HS-27A (cell line): ENCODE measurements at places on chromosomes 3 and 15.

DNA sequence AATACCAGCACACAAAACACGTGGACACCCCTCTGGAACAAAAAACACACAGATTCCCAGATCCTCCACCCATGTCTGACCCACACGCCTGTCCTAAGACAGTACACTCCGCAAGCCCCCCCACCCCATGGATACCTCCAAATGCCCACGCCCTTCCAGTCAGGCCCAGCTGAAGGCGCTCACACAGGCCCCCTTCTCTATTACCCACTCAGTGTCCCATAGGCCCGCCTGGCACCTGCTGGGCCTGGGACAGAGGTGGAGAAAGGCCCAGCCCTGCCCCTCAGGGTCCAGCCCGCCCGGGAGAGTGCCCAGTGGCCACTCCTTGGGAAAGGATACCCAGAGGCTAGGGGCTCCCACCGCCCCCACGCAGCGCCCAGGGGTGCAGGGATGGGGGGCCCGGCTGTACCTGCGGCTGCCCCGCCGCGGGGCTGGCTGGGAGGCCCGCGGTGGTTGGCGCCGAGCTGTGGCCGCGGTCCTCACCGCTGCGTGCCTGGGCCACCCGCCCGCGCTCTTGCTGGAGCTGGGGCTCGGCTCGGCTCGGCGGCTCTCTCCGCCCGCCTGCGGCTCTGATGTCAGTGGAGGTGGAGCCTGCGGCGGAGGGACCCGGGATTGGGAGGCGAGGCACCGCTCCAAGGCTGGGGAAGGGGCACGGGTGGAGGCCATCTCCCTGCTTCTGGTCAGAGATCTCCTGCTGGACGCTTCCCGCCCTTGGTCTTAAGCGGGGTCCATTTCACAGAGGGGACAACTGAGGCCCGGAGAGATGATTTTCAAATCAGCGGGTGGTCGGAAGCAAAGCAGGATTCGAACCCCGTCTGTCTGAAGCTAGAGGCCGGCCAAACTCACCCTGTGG, at the start of gene CAMK1:
CAMK1 (minus strand) TSS at position 522 of the 850 bp plus-strand sequence. CDS start 2,198 bp downstream, outside the sequence.
- DNase-seq = no peak

- no peak for DNase-seq
Observed at GRCh38 chr3:52434491-52435115, 10.3 kb downstream of the SEMA3G start.

GRCh38 chr3:105458518-105459215, 92.0 kb downstream of the ALCAM start:
- no peak for DNase-seq

DNA sequence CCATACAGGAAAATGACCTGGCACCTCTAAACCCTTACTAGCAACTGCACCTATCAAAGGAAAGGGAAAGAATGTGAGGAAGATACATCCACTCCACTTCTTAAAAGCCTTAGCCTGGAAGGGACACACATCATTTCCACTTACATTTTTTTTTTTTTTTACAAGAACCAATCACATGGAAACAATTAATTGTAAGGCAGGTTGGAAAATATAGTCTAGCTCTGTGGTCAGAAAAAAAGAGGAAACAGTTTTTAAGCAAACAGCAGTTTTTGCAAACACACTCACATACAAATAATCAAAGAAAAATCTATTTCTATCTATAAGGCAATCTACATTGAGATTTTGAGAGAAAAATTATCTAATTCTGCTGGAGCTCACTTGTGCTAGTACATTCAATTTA, 98.9 kb upstream of the SPRED1 start:
- DNase-seq = no peak

- DNase-seq = no peak
Observed at GRCh38 chr15:101113114-101114005, 138.5 kb downstream of the CHSY1 start.

DNA sequence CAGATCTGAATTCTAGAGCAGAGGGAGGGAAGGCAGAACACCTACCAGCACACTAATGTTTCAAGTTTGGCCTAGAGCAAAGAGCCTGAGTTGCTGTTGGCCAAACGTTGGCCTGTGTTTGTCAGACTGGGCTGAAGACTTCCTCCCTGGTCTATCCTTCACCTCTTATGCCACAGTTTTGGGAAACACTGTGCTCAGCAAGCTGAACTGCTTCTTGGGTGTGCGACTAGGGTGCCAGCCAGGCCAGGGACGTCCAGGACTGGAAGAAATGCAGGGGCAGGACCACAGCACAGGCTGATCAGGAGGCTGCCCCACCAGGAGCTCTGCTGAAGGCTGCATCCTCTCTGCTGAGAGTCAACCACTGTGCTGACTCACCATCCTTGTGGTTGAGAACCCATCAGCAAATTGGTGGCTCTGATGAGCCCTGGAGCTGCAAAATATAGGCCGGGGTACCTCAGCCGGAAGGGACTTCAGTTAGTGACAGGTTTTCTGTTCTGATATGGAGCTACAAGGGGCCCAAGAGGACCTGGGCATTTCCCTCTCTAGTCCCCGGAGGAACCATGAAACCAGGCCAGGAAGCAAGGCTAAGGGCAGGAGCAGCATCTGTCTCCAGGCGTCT, 131.6 kb upstream of the RASGRP1 start:
- no peak for DNase-seq

GRCh38 chr3:151171145-151171757, 31.8 kb downstream of the GPR171 start:
- DNase-seq = no peak

DNA sequence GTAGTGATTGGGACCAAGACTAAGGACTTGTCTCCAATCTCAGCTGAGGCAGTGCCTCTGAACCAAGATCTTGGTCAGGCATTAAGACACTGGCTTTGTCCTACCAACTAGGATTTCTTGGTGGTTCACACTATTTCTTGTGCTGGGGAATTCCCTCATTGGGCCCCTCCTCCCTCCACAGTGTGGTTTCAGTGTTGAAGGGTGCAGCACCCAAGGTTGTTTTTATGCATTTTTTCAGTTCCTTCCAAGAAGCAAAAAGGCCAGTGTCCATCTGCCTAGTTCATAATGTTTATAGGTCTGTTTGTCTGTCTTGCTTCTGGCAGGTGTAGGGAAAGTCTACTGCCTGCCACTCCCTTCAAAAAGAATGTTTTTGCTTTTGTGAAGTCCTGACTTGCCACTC, 10.6 kb upstream of the ITPKA start:
- DNase-seq = no peak

GRCh38 chr15:65829130-65829764, 37.2 kb upstream of the DENND4A start:
- no peak for DNase-seq

GRCh38 chr3:161890147-161890625, 393.6 kb downstream of the OTOL1 start:
- peak; percentile 84 for DNase-seq

DNA sequence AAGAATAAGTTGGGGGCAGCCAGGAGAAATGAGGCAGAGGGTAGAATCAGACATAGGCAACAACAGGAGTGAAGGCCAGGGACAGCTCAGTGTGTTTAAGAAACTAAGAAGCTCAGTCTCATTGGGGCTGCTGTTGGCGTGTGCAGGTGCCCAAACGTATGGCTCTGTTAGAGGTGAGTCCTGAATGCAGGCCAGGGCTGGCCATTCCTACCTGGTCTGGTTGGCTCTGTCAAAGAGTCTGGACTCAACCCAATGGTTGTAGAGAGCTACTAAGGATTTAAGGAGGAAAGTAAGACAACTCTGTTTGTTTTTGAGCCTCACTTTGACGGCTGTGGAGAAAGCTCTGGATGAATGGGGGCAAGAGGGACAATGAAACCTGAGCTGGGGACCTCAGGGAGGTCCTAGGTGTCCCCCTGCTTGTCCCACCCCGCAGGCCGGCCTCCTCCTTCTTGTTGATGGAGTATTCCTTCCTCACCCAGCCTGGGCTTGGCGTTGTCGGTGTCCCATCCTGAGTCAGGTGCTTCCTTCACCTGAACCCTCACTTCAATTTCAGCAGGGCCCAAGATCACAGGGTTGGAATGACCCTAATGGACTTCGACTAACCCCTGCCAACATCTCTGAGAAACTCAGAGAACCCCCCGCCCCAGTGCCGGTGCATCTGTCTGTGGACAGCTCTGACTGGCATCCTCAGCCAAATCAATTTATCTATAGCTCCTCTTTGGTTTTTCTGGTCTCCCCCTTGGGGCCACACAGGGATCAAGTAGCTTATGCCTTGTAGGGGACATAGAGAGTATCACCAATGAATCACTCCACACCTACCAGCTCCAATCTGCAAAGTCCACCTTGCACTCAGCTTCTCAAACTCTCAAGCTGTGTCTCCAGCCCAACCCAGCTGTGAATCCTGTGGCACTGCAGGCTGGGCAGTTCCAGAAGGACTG, 8.3 kb downstream of the ITGA11 start:
- DNase-seq = no peak

DNA sequence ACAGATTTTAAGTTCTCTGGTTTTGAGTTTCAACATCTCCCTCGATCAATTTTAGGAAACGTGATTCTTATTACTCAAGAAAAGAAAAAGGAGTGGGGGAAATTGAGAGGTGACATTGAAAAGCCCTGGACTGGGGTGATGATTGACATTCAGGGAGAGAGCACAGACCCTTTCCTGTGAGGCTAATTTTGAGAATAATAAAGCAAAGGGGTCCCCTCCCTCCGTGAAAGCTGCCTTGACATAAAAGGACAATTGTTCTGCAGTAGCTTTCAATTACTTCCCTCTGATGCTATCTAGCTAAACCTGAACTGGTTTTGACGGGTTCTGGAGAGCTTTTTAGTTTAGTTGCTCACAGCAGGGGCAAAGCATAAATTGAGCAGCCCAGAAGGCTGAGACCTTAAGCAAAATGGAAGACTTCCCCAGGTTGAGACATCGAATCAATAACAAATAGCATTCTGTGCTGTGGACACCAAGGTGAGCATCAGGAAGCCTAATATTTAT, 14.4 kb upstream of the CMTM8 start:
- DNase-seq = no peak

- DNase-seq = no peak
Observed at GRCh38 chr15:95292785-95293450, 1037.6 kb upstream of the NR2F2 start.

DNA sequence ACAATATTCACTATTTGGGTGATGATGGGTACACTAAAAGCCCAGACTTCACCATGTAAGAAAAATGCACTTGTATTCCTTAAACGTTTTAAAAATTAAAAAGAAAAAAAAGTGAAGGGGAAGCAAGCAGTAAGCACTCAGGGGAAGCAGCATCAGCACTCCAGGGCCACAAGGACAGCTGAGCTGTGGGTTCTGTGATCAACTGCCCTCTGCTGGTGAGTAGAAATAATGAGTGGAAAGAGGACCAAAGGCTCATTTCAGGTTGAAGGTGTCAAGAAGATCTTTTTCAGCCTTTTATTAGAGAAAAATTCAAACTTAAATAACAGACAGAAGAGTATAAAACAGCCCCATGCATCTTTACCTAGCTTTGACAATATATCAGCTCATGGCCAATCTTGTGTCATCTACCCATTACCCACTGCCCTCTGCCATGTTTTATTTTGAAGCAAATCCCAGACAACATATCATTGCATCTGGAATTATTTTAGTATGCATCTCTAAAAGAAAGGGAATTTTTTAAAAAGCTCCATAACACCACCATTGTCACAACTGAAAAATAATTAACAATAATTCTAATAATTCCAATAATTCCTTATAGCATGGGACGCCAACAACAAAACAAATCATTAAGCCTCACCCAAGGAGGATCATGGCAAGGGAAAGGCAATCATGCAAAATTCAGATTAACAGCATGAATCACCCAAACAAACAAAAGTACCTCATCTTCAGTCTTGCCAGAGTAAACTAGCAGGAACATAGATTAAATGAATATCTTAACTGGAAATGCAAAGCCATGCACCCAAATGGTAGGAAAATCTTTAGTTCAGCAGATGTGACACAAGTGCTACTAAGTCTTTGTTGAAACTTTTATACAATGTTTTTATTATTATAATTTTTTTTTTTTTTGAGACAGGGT, 42.5 kb downstream of the TAMM41 start:
- DNase-seq = no peak

DNA sequence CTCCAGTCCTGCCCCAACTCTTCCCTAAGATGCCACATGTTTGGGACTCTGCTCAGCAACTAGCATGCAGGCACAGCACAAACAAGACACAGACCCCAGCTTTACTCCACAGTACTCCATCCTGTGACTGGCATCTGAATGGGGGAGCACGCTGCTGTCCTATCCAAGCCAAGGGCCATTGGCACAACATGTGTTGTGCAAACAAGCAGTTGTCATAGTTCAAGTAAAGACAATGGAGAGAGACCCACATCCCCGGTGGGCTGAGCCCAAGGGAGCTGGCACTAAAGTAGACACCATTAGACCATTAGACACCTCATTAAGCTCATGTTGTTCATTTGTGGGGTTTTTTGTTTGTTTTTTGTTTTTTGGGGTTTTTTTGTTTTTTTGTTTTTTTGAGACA, 132.7 kb downstream of the CHSY1 start:
- no peak for DNase-seq

DNA sequence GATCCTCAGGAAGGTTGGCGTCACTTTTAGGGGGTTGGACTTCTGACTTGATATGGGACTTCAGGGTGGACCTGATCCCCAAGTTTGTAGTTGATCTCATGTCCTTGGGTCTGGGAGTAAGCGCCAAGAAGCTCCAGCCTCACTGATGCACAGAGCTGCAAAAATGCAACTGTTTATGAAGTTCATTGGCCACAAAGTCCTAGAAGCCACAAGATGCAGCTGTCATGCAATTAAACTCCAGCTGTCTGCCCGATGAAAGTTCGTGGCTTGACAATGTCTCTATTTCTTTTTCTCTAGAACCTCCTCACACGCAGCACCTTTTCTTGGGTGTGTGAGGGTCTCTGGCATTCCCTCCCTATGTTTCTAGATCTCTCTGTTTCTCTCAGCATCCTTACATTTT, 9.2 kb upstream of the ACAN start:
- no peak for DNase-seq

- DNase-seq = no peak
Observed at GRCh38 chr3:183439515-183439914, 11.1 kb upstream of the MCF2L2 start.

- DNase-seq = no peak
Observed at GRCh38 chr3:109072194-109072593, 45.7 kb downstream of the MORC1 start.

- no peak for DNase-seq
Observed at GRCh38 chr3:99627062-99627826, 11.2 kb upstream of the COL8A1 start.

- no peak for DNase-seq
Observed at GRCh38 chr15:32029409-32029861, 880 bp upstream of the CHRNA7 start.

GRCh38 chr15:57082054-57082728, 163.7 kb downstream of the TCF12 start:
- no peak for DNase-seq

DNA sequence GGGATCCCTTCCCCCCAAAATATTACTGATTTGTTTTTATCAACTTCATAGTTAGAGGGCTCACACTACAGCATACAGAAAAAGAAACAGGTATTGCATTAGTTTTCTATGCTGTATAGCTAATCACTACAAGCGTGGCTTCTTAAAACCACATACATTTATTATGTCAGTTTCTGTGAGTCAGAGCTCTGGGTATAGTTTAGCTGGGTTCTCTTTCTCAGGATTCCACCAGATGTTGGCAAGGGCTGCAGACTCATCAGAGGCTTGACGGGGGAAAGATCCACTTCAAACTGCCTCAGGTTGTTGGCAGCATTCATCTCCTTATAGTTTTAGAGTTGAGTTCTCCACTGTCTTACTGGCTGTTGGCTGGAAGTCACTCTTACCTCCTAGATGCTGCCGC, 328.0 kb downstream of the NLGN1 start:
- DNase-seq = no peak

- DNase-seq = no peak
Observed at GRCh38 chr3:27723456-27723814, 1.3 kb upstream of the EOMES start.
